ENCODE measurements at places on chromosomes 3 and 15. TPM values are rescaled to one million over a fixed set of nuclear protein-coding genes. Genes with fewer than 3 reads are reported as not detected.

DNA sequence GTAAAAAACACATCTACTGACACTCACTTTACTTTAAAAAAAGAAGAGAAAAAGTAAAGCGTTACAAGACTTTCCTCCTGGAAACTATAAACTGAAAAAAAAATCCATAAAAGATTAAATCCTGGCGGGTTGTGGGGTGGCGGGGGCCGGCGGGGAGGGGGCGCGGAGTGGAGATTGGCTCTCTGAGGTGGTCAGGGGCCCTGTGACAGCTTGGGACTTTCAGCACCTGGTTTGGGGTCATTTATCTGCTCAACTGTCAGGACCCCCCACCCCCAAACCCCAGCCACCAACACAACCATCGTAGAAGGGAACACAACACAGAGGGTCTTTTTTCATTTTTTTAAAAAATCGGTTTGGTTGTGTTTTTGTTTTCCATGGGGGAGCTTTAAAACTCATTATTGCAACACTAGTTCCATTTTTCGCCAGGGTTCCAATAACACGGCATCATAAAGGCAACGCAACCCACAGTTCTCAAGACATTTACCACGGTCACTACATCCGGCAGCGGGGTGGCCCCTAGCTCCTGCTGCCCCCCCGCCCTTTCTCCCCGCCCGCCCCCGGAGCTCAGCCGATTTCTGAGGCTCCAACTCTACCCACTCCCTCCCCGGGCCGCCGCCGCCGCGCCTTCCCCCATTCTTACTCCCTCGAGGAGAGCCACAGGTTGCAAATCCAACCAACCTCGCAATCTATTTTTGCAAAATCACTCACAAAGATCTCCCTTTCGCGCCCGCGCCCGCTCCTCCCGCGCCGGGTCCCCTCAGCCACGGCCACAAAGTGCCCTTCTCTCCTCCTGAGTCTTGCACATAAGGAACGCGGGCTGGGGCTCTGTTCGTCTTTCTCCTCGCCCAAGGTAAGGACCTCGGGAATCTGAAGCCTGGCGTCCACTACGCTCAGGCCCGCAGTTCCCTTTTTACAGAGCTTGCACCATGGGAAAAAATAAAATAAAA lies 1.8 kb downstream of the BCL6 start:
- DNase-seq: peak; percentile 72
- H3K36me3 ChIP-seq: no peaks in the 10 kb centered on the region
- peak overlapping the region; percentile 96 for H3K27ac ChIP-seq
- H3K4me1 ChIP-seq: peaks cover 19% of the 10 kb centered on the region
- peak overlapping the region; percentile 67 for H3K4me3 ChIP-seq

Gene SLC28A2
- total RNA-seq: not detected

GRCh38 chr3:58434990-58435389 lies 1.4 kb upstream of the PDHB start:
- no peak for DNase-seq
- H3K4me1 ChIP-seq: peaks cover 23% of the 10 kb centered on the region
- H3K4me3 ChIP-seq: no peak overlapping the region
- H3K27me3 ChIP-seq: no peaks in the 10 kb centered on the region

Gene HCN4
- total RNA-seq: 18.3 TPM

DNA sequence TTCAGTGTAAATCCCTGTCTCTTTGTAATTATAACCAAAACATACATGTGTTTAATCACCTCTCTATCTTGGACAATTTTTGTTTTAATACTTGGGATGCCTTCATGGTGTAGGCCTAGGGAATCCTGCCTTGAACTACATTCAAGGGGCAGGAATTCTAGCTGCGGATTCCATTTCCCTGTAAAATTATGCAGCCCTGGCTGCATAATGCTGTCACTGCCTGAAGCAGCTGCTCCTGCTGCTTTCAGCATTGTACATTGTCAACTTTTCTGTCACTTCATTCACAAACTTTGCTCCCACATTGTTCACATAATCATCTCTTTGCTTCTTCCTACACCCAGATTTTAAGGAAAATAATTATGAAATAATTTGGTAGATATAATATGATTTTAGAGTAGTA lies 638.7 kb downstream of the RBMS3 start:
- H3K36me3 ChIP-seq: no peaks in the 10 kb centered on the region
- H3K4me3 ChIP-seq: no peak overlapping the region
- no peak for DNase-seq
- H3K27me3 ChIP-seq: no peaks in the 10 kb centered on the region

DNA sequence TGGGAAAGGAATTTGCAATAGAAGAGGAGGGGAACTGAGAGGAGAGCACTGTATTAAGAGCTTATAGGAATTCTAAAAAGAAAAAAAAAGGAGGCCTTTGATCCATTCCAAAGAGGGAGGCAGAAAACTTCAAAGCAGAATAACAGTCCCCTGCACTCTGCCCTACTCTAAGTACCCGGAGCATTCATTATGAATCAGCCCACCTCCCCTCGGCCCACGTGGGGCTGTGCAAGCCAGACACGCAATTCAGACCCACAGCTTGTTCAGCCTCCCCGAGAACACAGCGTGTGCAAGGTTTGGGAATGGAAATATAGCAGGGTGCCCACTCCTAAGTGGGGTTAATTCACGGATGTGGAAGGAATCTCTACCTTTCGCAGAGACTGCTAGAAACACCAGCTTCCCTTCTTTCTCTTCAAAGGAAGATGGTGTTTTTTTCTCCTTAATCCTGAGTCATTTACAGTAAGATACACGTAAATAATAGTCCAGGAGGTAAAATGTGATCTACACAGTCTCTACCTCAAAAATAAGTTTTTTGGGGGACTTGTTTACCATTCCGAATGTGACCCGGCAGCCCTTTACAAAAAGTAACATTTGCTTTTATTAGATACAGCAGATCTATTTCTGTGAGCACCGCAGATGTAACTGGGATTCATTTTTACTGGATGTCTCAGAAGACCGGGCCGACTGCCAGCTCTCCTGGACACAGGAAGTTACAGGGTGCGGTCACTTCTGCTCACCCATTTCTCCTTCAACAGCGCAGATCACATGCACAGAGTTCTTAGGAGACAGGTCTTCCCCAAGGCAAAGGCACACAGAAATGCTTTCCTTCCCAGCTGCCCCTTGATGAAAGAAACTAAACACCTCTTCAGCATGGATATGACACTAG lies 768.5 kb upstream of the CFAP20DC start:
- no peak overlapping the region for H3K4me3 ChIP-seq
- H3K36me3 ChIP-seq: no peaks in the 10 kb centered on the region
- peaks cover 19% of the 10 kb centered on the region for H3K4me1 ChIP-seq
- no peak overlapping the region for H3K27ac ChIP-seq

DNA sequence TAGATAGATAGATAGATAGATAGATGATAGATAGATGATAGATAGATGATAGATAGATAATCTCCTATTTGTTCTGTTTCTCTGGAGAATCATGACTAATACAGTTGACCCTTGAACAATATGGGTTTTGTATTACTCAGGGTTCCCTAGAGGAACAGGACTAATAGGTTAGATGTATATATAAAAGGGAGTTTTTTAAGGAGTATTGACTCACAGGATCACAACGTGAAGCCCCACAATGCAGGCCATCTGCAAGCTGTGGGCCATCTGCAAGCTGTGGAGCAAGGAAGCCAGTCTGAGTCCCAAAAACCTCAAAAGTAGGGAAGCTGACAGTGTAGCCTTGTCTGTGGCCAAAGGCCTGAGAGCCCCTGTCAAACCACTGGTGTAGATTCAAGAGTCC lies 67.6 kb downstream of the PYDC2 start:
- no peak overlapping the region for H3K4me3 ChIP-seq

DNA sequence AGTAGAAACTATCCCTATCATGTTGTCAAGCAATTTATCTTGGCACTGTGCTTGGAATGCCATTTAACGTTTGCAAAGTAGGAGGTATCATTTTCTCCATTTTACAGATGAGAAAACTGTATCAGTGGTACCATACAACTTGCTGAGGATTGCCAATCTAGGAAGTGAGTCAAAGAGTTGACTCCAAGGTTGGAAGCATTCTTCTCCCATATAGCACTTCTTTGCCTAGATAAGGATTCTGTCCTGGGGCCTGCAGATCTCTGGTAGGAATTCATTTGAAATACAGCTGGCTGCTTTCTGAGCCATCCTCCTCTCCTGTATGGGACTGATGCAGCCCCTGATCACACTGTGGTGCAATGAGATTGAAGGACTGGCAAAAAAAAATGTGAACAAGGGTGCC lies 170.2 kb downstream of the ALDH1A2 start:
- H3K36me3 ChIP-seq: no peaks in the 10 kb centered on the region
- no peaks in the 10 kb centered on the region for H3K27me3 ChIP-seq
- H3K27ac ChIP-seq: no peak overlapping the region

GRCh38 chr3:90025019-90025418 lies 917.6 kb downstream of the EPHA3 start:
- H3K27ac ChIP-seq: no peak overlapping the region
- no peak overlapping the region for H3K4me3 ChIP-seq
- no peak for DNase-seq
- H3K36me3 ChIP-seq: no peaks in the 10 kb centered on the region

Gene FAM107A
- total RNA-seq: 29.8 TPM

DNA sequence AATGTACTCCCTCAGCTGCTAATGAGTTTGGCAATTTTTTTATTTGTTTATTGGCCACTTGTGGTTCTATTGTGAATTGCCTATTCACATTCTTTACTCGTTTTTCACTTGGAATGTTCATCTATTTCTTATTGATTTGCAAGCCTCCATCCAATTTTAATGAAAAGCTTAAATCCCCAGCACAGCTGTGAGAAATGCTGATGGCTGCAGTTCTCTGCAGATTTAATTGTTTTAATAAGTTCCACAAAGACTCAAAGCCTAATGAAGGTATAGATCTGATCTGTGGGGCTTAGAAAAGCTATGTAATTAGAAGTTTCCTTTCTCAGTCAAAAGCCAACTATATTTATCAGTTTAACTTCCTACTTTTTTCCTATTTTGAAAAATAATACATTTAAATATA lies 41.5 kb downstream of the LYZL4 start:
- H3K4me3 ChIP-seq: no peak overlapping the region
- no peaks in the 10 kb centered on the region for H3K4me1 ChIP-seq
- H3K27me3 ChIP-seq: no peaks in the 10 kb centered on the region

- no peaks in the 10 kb centered on the region for H3K36me3 ChIP-seq
- DNase-seq: no peak
- peaks cover 4% of the 10 kb centered on the region for H3K4me1 ChIP-seq
- H3K27ac ChIP-seq: peak overlapping the region; percentile 93
- H3K27me3 ChIP-seq: no peaks in the 10 kb centered on the region
These were observed 1.4 kb downstream of the CRTC3 start for GRCh38 chr15:90531147-90531546.

- H3K4me3 ChIP-seq: no peak overlapping the region
- no peak overlapping the region for H3K27ac ChIP-seq
- no peaks in the 10 kb centered on the region for H3K4me1 ChIP-seq
- no peak for DNase-seq
- H3K27me3 ChIP-seq: no peaks in the 10 kb centered on the region
- no peaks in the 10 kb centered on the region for H3K36me3 ChIP-seq
These were observed 941.5 kb downstream of the FHIT start for GRCh38 chr3:60309539-60310268.

Gene MAGI1
- total RNA-seq: 27.5 TPM

Gene C3orf49
- total RNA-seq: not detected

Gene CCR2
- total RNA-seq: 2.0 TPM

Gene SPATA12
- not detected for total RNA-seq

GRCh38 chr3:189950258-189950657 lies 170.4 kb downstream of the P3H2 start:
- H3K27ac ChIP-seq: no peak overlapping the region
- DNase-seq: no peak
- no peaks in the 10 kb centered on the region for H3K27me3 ChIP-seq
- no peak overlapping the region for H3K4me3 ChIP-seq
- no peaks in the 10 kb centered on the region for H3K4me1 ChIP-seq

GRCh38 chr3:59284926-59285325 lies 235.1 kb upstream of the CFAP20DC start:
- no peaks in the 10 kb centered on the region for H3K27me3 ChIP-seq
- no peak overlapping the region for H3K27ac ChIP-seq
- no peaks in the 10 kb centered on the region for H3K4me1 ChIP-seq
- no peak overlapping the region for H3K4me3 ChIP-seq
- no peaks in the 10 kb centered on the region for H3K36me3 ChIP-seq
- no peak for DNase-seq

- H3K4me1 ChIP-seq: no peaks in the 10 kb centered on the region
- no peaks in the 10 kb centered on the region for H3K27me3 ChIP-seq
- DNase-seq: no peak
- H3K27ac ChIP-seq: no peak overlapping the region
- no peak overlapping the region for H3K4me3 ChIP-seq
These were observed 54.7 kb downstream of the RPL22L1 start for GRCh38 chr3:170815340-170815739.

DNA sequence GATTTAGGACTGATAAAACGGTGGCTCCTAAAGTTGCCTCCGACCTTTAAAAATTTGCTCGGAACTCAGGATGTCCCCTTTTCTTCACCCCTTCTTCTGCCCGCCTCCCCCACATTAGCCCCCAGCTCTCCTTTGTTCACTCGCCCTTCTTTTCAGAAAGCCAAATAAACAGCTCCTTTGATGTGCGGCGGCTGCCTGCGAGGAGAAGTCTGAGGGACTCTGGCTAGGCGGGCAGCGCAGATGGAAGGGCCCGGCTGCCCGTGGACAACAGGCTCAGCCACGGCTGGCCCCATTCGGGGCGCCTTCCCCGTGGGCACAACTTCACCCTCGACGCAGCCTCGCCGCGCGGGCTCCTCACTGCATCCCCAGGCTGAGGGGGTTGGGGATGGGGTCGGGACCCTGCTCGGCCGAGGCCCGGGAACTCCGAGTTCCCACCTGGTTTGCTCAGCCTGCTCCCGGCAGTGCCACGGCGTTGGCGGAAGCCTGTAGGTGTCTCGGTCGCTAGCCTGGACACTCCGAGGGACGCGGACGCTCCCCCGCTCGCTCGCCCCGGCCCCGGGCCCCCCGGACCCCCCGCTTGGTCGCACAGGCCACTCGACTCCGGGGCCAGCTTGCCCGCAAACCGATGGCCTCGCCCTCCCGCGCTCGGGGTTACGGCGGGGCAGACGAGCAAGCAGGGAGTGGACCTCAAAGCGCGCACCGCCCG lies 897 bp upstream of the TLE3 start:
- H3K4me1 ChIP-seq: peaks cover 5% of the 10 kb centered on the region
- peak overlapping the region; percentile 88 for H3K27ac ChIP-seq
- H3K4me3 ChIP-seq: peak overlapping the region; percentile 74
- DNase-seq: no peak
- no peaks in the 10 kb centered on the region for H3K36me3 ChIP-seq

Gene P2RY1
- 6.3 TPM for total RNA-seq

Gene POMGNT2
- total RNA-seq: 31.5 TPM

DNA sequence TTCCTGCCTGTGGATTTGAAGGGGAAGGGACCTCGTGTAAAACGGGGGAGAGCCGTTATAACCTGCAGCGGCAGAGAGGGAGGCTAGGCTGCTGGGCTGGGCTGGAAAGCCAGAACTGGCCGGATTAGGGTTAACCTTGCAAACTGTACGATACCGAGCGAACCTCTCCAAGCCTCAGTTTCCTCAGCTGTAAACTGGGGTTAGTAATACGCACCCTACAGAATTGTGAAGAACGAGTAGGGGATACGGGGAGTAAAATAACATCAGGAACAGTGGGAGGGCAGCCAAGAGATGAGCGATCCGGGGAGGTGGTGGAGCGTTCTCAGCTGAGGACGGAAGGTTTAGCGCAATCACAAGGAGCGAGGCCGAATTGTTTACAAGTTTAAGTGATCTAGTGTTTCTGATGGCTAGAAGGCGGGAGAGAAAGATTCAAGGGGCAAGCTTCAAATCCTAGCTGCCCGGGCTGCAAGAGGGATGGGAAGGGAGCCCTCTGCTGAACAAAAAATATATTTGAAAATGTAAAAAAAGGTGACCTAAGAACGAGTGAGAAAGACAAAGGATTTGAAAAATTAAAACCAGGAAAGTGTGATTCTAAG lies 768 bp upstream of the SEMA5B start:
- no peaks in the 10 kb centered on the region for H3K27me3 ChIP-seq
- no peaks in the 10 kb centered on the region for H3K4me1 ChIP-seq
- peak overlapping the region; percentile 57 for H3K27ac ChIP-seq
- H3K36me3 ChIP-seq: no peaks in the 10 kb centered on the region

GRCh38 chr15:56765251-56765650 lies 31.9 kb upstream of the ZNF280D start:
- no peaks in the 10 kb centered on the region for H3K36me3 ChIP-seq
- peaks cover 24% of the 10 kb centered on the region for H3K4me1 ChIP-seq
- DNase-seq: no peak
- no peak overlapping the region for H3K4me3 ChIP-seq
